Dermis microvascular lymphatic vessel endothelial cell (primary cell): ENCODE measurements at places on chromosomes 3 and 15.

DNA sequence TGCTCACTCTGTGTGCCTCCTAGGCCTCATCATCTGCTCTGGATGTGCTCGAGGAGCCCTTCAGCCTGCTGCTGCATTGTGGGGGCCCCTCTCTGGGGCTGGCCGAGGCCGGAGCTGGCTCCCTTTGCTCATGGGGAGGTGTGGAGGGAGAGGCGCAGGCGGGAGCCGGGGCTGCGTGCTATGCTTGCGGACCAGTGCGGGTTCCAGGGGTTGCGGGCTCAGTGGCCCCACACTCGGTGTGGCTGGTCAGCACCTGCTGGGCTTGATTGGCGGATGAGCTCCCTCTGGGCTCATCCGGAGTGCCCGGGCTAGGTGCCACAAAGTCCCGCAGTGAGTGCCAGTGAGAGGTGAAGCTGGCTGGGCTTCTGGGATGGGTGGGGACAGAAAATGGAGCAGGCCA, 264.2 kb downstream of the SI start:
- DNase-seq: no peak

DNA sequence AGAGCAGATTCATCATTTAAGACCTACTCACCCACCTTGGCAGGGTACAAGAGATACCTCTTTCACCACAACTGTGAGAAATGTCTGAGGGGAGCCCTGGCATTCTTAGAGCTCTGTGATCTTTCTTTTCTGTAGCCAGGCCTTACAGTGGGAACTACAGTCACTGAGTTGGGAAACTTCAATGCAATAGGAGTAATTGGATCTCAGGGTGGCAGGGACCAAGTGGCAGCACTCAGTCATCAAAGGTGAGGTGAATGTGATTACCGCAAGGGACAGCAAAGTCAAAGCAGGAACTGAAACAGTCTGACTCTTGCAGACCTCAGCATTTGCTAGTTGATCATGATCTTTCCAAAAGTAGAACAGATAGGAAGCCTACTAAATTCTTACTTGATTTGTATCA, 7.2 kb upstream of the MCF2L2 start:
- no peak for DNase-seq

- no peak for DNase-seq
Observed at GRCh38 chr3:137992592-137992991, 17.4 kb upstream of the CLDN18 start.

DNA sequence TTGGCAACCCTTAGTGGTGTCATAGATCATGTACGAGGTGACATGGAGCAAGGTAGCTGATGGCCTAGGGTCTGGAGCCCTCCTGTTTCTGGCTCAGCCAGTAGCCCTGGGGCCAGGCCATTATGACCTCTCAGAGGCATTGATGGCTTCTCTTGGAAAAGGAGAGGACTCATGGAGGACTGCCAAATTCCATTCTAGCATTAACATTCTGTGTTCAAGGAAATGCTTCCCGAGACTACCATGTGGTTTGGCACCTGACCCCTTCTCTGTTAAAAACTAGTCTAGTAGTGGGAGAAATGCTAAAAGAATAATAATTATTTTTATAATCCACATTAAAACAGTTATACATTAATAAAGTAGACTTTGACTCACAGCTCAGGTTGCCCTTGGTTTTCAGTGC, 40.2 kb upstream of the ADAMTSL3 start:
- peak; percentile 50 for DNase-seq
